ENCODE measurements at places on chromosomes 13 and 19.
A peak's percentile ranks its signal among the peaks of the same experiment; 100 is the strongest.

GRCh38 chr19:2610637-2611482, 91.6 kb downstream of the GNG7 start:
- peak; percentile 81 for DNase-seq

DNA sequence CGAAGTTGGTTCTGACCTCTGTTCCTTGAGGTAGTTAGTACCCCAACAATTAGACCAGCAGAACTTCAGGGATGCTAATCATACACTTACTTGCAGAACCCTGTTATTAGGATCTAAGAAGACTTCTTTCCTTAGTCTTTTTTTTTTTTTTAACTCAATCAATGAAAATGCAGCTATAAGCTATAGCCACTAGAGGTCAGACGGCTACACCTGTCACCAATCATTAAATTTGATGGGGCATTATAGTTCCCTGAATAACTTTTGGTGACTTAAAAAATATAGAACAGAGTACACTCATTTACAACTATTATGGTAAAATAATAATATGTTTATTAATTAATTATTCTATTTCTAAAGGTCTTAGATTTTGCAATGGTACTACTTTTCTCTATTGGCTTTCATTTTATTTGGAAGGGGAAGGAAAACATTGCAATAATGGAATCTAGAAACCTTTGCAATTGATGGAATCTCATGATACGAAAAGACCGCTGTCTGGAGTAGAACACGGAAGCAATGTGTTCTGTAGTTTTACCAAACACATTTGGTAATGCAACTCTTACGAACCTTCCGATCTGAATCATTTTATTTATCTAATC, 483.2 kb downstream of the DIAPH3 start:
- peak; percentile 63 for DNase-seq

DNA sequence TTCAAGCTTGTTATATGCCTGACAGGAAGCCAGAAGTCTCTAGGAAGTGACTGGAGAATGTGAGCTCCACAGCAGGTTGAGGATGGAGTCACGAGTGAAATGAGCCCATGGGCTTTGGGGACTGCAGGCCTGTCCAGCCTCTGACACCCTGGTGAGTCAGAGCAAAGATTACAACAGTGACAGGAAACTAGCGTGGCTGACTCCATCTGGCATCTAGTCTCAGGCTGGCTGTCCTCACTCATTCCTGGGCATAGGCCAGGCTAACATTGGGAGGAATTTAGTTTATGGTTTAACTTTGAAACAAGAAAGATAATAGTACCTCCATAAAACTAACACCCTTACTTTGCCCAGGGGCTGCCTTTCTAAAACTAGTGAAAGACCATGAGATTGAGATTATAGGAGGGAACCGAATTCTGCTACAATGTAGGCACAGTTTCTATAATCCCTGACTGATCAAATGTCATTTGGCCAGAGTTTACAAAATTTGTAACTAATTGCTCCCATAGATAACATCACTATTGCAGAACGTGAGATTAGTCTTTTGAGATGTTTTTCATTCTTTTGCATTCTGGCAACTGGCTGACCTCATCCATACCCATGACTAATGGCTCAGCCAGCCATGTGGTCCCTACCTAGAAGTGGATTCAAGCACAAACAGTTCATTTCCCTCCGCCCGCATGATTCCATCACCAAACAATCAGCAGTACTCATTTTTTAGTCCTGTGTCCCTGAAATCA, 28.4 kb downstream of the PSG1 start:
- DNase-seq: no peak

DNA sequence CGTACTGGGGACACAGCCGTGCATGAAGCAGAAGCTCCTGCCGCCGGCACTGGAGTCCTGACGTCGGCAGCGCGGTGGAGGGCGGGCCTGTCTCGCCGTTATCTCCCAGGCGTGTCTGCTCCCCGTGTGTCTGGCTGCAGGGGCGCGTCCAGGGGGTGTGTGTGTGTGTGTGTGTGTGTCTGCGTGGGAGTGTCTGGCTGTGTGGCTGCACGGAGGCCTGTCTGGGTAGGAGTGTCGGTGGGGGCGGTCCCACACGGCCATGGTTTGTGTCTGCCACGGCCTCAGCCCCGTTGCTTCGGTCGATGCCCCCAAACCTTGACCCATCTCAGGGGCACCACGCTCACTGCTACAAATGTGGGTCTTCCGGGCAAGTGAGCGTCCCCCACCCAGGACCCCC, 18.3 kb downstream of the ARID3A start:
- no peak for DNase-seq

All from NAMALWA (cell line).